Osteoblast (primary cell): ENCODE measurements at places on chromosomes 16 and 17. TPM values are rescaled to one million over a fixed set of nuclear protein-coding genes. Genes with fewer than 3 reads are reported as not detected.

- peaks cover 56% of the 10 kb centered on the region for H3K4me1 ChIP-seq
- DNase-seq = no peak
- H3K36me3 ChIP-seq = no peaks in the 10 kb centered on the region
- H3K27me3 ChIP-seq = no peaks in the 10 kb centered on the region
- peak overlapping the region; percentile 95 for H3K27ac ChIP-seq
- H3K4me3 ChIP-seq = no peak overlapping the region
These were observed 201.4 kb upstream of the CHMP6 start for GRCh38 chr17:80790021-80790765.

DNA sequence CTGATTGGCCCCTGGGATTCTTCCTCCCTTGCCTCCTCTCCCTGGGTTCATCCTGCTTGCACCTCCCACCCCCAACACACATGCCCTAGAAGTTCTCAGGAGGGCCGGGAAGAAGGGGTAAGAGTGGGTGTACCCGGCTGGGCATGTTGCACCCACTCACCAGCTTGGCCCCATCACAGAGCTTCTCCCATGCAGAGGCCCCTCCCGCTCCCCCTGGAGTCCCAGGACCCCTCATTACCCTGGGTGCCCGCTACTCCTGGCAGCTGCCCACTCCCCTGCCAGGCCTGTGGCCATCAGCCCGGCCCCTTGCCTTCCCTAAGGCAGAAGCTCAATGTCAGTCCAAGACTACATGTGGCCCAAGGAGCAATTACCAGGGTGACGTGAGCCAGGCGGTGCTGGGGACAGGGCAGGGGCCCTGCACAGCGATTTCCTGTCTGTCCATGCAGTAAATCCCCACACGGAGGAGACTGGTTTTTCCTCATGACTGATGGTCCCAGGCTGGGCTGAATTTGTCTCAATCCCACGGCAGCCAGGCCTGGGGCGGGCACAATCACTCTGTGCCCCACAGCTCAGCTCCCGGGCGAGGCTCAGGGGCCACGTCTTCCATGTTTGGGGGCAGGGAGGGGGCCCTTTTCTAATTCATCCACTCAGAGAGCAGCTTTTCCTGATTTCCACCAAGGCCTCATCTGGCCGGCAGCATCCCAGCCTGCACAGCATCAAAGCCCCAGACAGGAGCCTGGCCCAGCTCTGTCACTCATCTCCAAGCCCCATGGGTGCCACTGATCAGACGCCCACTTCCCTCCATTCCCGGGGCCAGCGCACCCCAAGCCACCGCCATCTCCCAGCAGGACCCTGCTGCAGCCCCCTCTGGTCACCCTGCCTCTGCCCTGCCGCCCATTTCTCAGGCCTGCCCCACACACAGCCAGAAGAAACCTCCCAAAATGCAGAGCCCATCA, 234.7 kb downstream of the KATNIP start:
- H3K27me3 ChIP-seq = no peaks in the 10 kb centered on the region
- no peak overlapping the region for H3K27ac ChIP-seq
- no peak overlapping the region for H3K4me3 ChIP-seq
- H3K4me1 ChIP-seq = no peaks in the 10 kb centered on the region
- no peaks in the 10 kb centered on the region for H3K36me3 ChIP-seq
- DNase-seq = peak; percentile 73

DNA sequence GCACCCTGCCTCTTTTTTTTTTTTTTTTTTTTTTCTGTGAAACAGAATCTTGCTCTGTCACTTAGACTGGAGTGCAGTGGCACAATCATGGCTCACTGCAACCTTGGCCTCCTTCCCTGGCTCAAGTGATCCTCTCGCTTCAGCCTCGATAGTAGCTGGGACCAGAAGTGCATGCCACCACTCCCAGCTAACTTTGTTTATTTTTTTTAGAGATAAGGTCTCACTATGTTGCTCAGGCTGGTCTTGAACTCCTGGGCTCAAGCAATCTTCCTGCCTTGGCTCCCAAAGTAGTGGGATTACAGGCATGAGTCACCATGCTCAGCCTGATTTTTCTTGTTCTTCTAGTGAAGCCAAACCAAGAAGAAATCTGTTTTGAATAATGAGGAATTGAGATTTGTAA, 25.0 kb downstream of the CDK12 start:
- H3K27ac ChIP-seq = peak overlapping the region; percentile 60
- H3K4me1 ChIP-seq = peaks cover 22% of the 10 kb centered on the region
- peaks cover 13% of the 10 kb centered on the region for H3K36me3 ChIP-seq
- peak; percentile 45 for DNase-seq
- H3K27me3 ChIP-seq = no peaks in the 10 kb centered on the region

- H3K4me1 ChIP-seq = no peaks in the 10 kb centered on the region
- no peaks in the 10 kb centered on the region for H3K27me3 ChIP-seq
- no peak overlapping the region for H3K4me3 ChIP-seq
- no peak for DNase-seq
- no peaks in the 10 kb centered on the region for H3K36me3 ChIP-seq
These were observed 210.6 kb downstream of the HAPSTR1 start for GRCh38 chr16:9302072-9302471.

The DRC3 gene
- 1.8 and 2.9 TPM in 2 replicates for total RNA-seq

The KRTAP1-1 gene
- 2.2 and 2.4 TPM in 2 replicates for total RNA-seq

The INCA1 gene
- total RNA-seq = 0.29 and 0.36 TPM in 2 replicates

DNA sequence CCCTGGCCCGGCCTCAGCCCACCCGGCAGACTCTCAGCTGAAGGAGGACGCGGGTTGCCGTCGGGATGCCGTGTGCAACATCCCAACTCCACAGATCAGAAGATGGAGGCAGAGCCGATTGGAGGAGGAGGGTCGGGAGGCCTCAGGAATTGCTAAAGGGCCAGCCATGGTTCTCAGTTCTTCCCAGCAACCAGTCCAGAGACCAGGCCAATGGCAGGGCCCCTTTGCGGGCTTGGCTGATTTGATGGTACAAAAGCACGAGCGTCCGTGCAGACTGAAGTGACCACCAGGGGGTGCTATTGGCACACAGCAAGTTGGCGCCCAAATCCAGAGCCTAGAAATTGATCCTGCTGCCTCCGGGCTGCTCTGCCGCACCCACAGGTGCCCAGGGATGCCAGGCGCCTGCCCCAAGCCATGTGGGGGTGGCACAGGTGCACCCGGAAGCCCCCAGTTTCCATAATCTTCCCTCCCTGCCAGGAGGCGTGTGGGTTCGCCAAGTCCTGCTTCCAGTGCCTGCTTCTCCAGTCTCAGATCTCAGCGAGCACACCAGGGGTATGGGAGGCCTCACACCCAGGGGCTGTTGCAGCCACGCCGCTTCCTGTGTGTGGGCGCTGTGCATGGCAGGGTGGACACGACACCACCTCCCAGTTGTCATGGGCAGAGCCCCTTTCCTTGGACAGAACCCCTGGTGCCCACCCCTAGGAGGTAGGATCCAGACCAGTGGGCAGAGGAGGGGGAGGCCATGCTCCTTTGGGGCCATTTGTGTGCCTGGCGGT, 7.1 kb upstream of the TEX19 start:
- H3K27ac ChIP-seq = no peak overlapping the region
- no peaks in the 10 kb centered on the region for H3K36me3 ChIP-seq
- no peaks in the 10 kb centered on the region for H3K4me1 ChIP-seq
- H3K27me3 ChIP-seq = peaks cover 35% of the 10 kb centered on the region
- H3K4me3 ChIP-seq = no peak overlapping the region

DNA sequence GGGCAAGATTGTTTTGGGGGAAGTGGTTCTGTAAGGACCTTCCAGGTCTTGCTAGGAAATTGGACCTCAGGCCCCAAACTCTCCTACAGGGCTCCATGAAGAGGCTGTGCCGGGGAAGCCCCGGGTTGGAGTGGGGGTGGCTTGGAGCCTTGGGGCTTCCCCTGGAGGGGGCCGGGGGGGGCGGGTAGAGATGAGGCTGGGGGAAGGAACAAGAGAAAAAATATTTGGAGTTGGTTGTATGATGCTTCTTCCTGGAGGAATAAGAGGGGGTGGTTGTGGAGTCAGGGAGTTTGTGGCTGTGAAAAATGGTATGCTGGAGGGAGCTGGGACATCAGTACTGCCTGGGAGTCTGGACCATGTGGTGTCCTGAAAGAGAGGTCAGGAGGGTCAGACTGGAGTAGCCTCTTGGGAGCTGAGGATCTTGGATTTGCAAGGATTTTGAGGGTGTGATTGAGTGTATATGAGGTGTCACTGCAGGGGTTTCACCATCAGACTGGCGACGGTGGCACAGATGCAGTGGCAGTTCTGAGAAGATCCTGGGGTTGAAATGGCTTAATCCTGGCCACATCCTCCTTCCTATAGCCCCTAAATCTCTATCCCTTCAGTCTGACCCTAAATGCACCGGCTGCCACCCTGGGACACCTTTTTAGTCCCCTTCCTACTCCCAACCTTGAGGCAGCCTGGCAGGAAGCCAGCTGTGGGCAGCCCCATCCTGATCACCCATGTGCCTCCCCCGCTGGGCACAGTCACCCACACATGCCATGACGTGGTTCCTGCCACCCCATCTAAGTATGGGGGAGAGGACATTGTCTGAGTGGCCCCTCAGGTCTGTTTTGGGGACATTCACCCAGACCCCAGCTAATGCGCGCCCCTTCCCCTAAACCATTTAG, 10.9 kb downstream of the RARA start:
- H3K4me3 ChIP-seq = peak overlapping the region; percentile 86
- H3K27ac ChIP-seq = peak overlapping the region; percentile 99
- no peaks in the 10 kb centered on the region for H3K36me3 ChIP-seq
- DNase-seq = peak; percentile 81

The CDC6 gene
- 5.1 and 8.3 TPM in 2 replicates for total RNA-seq

DNA sequence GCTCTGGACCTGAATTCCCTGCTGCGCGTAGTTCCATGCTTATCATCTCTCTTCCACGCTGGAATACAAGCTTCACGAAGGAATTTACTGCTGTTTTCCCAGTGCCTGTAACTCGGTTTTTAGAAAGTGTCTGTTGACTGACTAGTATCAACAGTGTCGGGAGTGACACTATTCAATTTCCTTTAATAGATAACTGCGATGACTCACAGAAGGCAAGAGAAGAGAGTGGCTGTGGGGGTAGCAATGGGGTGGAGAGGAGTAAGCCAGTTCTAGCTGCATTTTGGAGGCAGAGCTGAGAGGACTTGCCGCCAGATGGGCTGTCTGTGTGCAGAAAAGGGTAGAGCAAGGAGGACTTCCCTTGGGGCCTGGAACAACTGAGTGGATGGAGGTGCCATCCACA, 25.2 kb downstream of the B4GALNT2 start:
- no peak for DNase-seq
- no peak overlapping the region for H3K27ac ChIP-seq
- no peaks in the 10 kb centered on the region for H3K36me3 ChIP-seq
- no peaks in the 10 kb centered on the region for H3K4me1 ChIP-seq
- H3K4me3 ChIP-seq = no peak overlapping the region

GRCh38 chr17:73833775-73834488, 189.7 kb upstream of the SDK2 start:
- no peaks in the 10 kb centered on the region for H3K27me3 ChIP-seq
- no peak overlapping the region for H3K4me3 ChIP-seq
- H3K4me1 ChIP-seq = no peaks in the 10 kb centered on the region
- no peak for DNase-seq
- H3K27ac ChIP-seq = no peak overlapping the region
- H3K36me3 ChIP-seq = no peaks in the 10 kb centered on the region

DNA sequence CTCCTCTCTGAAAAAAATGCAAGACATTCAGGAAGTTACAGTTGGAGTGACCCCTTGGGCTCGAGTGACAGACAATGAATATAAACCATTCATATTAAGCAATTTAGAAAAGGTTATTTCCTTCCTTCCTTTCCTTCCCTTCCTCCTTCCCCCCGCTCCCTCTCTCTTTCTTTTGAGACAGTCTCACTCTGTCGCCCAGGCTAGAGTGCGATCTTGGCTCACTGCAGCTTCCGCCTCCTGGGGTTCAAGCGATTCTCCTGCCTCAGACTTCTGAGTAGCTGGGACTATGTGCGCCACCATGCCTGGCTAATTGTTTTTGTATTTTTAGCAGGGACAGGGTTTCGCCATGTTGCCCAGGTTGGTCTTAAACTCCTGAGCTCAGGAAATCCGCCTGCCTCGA, 13.2 kb downstream of the PSMD12 start:
- H3K36me3 ChIP-seq = peaks cover 76% of the 10 kb centered on the region
- no peak overlapping the region for H3K27ac ChIP-seq
- no peaks in the 10 kb centered on the region for H3K27me3 ChIP-seq
- no peak for DNase-seq
- H3K4me1 ChIP-seq = no peaks in the 10 kb centered on the region

GRCh38 chr17:41678411-41678906, 10.2 kb upstream of the EIF1 start:
- H3K4me1 ChIP-seq = peaks cover 15% of the 10 kb centered on the region
- peak overlapping the region; percentile 55 for H3K4me3 ChIP-seq
- no peaks in the 10 kb centered on the region for H3K36me3 ChIP-seq
- DNase-seq = no peak
- H3K27me3 ChIP-seq = peaks cover 3% of the 10 kb centered on the region

DNA sequence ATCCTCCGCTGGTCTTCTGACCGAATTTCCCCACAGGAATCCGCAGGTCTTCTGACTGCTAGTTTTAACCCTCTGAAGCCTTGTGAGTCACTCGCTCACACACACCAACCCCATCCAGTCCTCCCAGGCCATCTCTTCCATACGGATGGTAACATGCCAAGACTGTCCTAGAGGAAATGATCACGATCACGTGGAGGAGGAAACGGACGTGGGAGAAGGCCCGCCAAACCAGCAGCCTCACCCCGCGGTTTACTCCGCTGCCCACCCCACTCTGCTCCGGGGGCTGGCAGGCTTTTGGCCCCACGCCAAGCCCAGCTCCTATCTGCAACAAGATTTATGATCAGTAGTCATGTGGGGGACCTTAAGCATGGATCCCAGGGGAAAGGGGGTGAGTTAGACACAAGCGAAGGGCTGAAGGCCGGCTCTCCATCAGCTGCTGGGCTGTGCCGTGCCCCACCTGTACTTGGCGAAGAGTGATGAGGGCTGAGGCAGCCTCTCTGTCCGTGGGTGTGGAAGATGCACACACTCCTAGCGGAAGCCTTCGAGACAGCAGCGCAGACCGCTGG, 1.5 kb upstream of the FAAP100 start:
- H3K4me1 ChIP-seq = peaks cover 36% of the 10 kb centered on the region
- peak; percentile 99 for DNase-seq
- H3K27ac ChIP-seq = peak overlapping the region; percentile 90
- no peaks in the 10 kb centered on the region for H3K27me3 ChIP-seq
- H3K4me3 ChIP-seq = peak overlapping the region; percentile 94

The ARL2BP gene
- 85.8 and 88.4 TPM in 2 replicates for total RNA-seq

The CD300E gene
- under 0.01 TPM in 1 of 2 replicates, not detected in the other for total RNA-seq

DNA sequence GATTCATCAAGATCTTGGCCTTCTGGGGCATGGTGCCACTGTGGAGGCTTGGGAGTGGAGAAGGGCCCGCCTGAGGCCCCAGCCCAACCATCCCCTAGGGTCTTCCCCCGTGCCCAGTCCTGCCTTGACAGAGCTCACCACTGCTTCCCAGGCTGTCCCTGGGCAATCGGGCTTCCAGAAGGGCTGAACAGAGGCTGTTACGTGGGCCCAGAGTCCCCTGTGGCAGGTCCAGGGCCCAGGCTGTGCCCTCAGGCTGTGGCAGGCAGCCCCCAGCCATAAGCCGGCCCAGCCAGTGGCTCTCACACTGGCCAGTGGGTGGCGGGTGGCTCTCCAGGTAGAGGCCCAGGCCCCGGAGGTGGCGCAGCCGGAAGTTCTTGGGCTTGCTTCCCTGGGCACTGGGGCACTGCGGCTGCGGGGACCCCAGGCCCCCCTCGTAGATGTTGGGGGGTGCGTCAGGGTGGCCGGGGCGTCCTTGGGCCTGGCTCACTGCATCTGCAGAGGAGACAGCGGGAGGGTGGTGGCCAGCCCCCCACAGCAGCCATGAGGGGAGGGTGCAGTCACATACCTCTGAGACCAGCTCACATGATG, 809 bp downstream of the C16orf90 start:
- H3K27ac ChIP-seq = no peak overlapping the region
- H3K27me3 ChIP-seq = no peaks in the 10 kb centered on the region
- no peaks in the 10 kb centered on the region for H3K36me3 ChIP-seq
- no peak for DNase-seq
- no peak overlapping the region for H3K4me3 ChIP-seq

- no peak overlapping the region for H3K27ac ChIP-seq
- no peak overlapping the region for H3K4me3 ChIP-seq
- H3K36me3 ChIP-seq = no peaks in the 10 kb centered on the region
- no peaks in the 10 kb centered on the region for H3K27me3 ChIP-seq
- peak; percentile 47 for DNase-seq
These were observed 10.1 kb downstream of the MPO start for GRCh38 chr17:58270476-58271215.

The PSMD12 gene
- 22.7 and 24.2 TPM in 2 replicates for total RNA-seq
